Upper lobe of right lung (tissue), 1 donor: ENCODE measurements at places on chromosomes 2 and 18. TPM values are rescaled to one million over a fixed set of nuclear protein-coding genes. Genes with fewer than 3 reads are reported as not detected.

The ALPG gene
- 0.49 TPM for total RNA-seq

The BCL11A gene
- 10.3 TPM for total RNA-seq

The TXNDC2 gene
- total RNA-seq: 0.55 TPM

The LRRTM4 gene
- 0.41 TPM for total RNA-seq

The CHRNA1 gene
- 0.52 TPM for total RNA-seq

The C2orf49 gene
- 18.0 TPM for total RNA-seq

The ARL5A gene
- total RNA-seq: 56.6 TPM

The TDRD15 gene
- not detected for total RNA-seq

The ACMSD gene
- total RNA-seq: not detected

The SH2D6 gene
- total RNA-seq: 1.0 TPM

The NTSR2 gene
- not detected for total RNA-seq

The MDH1B gene
- 0.26 TPM for total RNA-seq

The SERPINB4 gene
- not detected for total RNA-seq

The BCL2 gene
- 17.3 TPM for total RNA-seq

The SNED1 gene
- total RNA-seq: 38.4 TPM

The IL1RN gene
- 41.7 TPM for total RNA-seq

The INHBB gene
- 12.3 TPM for total RNA-seq

GRCh38 chr2:19881221-19881907, 20.4 kb downstream of the TTC32 start:
- no peak for DNase-seq

DNA sequence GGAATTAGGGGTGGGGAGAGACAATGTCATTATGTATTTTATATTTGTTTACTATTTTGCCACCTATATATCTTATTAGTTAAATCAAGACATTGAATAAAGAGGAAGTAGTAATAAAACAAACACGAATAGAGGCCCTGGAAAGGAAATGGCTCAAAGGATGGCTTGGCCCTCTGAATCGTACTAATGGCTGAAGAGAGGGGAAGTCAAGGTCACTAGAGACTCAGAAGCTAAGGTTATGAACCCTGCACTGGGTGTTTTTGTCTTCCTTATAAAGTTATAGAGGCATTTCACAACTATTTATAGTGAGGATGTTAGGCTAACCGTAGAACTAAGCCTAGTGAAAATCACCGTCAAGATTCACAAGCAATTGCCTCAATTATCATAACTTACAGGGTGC, 685.9 kb downstream of the ARHGAP15 start:
- no peak for DNase-seq

DNA sequence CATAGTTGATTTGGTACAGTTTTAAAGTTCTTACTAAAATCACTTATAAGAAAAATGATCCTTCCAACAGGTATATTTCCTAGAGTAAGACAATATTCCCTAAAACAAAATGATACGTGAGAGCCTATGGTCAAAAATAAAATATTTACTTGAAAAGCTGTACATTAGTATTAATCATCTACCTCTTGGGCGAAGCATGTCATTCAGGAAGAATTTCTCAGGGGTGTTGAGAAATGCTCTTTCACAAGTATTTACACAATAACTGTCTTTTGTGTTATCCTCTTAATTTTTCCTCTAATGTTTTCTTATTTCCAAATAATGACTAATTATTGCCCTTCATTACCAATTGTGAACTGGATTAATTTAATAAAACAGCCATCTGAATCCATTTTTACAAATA, 466.3 kb downstream of the SATB2 start:
- no peak for DNase-seq

GRCh38 chr2:178550352-178550751, 70.1 kb downstream of the PLEKHA3 start:
- no peak for DNase-seq

- DNase-seq: no peak
Observed at GRCh38 chr18:58870130-58870529, 5.5 kb downstream of the ZNF532 start.

DNA sequence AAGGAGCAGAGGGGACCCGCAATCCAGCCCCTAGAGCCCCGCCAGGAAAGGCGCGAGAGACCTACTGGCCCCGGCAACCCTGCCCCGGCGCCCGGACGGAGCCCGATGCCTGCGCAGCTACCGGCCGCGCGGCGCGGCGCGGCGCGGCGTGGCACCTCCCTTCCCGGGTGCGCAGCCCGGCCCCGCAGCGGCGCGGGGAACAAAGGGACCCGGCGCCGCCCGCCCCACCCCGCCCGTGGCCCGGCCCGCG, 307 bp downstream of the CDH2 start:
- no peak for DNase-seq

DNA sequence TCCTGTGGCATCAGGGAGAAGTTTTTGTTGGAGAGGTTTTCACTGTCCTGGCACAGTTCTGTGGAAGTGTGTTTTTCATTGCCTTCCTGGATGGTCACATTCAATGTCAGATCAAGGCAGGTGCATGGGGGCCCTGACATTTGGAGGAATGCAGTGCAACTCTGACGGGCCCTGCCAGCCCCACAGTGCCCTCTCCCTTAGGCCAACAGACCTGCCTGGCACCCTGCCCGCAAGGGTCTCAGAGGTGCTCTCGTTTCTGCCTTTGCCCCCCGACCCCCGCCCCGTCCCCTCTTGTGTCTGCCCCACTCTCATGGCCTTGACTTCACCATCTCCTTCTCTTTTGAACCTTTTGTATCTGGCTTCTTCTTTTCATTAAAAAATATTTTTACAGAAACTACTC, 257.2 kb upstream of the HDAC4 start:
- no peak for DNase-seq

DNA sequence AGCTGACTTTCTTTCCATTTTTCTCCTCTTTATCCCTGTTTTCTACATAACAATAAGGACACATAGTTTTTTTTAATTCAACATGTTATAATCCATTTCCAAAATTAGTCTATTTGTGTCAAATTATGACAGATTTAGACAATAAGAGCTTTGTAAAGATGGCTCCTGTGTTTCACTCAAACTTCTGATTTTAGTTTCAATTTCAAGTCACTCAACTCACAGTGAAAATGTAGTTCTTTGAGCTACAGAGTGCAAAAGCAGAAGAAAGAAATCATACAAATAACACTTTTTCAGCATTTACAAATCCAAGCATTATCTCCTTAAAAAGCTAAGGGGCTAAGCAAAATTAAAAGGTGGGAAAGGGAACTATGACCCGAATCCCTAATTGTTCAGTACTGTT, 340.7 kb upstream of the TRIB2 start:
- no peak for DNase-seq

DNA sequence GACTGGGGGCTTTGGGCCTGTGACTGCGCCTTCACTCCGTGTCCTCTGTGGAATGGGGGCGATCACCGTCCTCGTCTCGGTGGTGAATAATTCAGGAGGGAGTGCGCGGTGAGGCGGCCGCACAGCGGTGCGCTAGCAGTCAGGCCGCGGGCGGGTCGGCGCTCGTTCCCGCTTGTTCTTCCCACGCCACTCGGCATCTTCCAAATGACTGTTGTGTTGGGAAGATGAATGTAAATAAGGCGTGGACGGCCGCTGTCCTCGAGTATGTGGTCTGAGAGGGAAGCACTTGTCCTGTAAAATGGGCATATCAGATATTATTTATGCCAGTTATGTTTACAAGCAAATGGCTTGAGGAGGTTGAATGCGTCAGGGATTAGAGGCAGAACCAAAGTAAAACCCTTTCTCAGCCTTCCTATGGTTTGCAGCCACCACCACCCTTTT, 608 bp upstream of the VPS4B start:
- no peak for DNase-seq

- DNase-seq: no peak
Observed at GRCh38 chr2:99949963-99950362, 192.4 kb downstream of the AFF3 start.

- DNase-seq: no peak
Observed at GRCh38 chr2:109508556-109508955, 105.2 kb downstream of the SEPTIN10 start.

GRCh38 chr2:240553956-240554480, 3.8 kb downstream of the ANKMY1 start:
- DNase-seq: no peak

GRCh38 chr2:82215212-82215611, 1910.7 kb upstream of the LRRTM1 start:
- peak; percentile 28 for DNase-seq

DNA sequence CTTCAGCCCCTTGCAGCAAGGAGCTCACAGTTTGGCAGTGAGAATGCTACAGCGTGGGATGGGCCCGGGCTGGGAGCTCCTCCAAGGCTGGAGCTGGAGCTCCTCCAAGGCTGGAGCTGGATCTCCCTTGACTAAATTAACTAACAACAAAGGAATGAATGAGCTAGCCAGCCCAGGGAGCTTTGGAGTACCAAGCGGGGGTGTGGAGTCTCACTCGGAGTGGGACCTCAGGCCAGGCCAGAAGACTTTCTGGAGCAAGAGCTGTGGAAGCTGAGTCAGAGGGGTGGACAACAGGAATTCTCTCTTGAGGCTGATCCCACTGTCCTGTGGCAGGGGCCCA, 244.7 kb upstream of the HS6ST1 start:
- DNase-seq: no peak

GRCh38 chr2:24265212-24265611, 90.4 kb downstream of the FAM228A start:
- DNase-seq: no peak

DNA sequence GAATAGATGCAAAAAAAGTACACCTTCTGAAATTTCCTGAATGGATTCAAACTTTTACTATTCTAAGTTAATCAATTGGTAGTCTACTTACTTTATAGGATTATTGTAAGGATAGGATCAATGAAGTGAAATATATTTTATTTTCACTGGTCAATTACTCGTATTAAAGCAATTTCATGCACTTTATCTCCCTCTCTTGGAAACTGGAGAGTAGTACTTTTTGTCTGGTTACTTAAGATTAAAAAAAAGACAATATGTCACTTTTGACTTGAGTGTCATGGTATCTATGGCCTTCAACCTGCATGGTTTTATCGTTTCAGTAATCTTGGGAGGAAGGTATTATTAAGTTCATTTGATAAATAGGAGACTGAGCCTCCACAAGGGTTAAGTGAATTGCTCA, 1.0 kb upstream of the KYNU start:
- DNase-seq: no peak

DNA sequence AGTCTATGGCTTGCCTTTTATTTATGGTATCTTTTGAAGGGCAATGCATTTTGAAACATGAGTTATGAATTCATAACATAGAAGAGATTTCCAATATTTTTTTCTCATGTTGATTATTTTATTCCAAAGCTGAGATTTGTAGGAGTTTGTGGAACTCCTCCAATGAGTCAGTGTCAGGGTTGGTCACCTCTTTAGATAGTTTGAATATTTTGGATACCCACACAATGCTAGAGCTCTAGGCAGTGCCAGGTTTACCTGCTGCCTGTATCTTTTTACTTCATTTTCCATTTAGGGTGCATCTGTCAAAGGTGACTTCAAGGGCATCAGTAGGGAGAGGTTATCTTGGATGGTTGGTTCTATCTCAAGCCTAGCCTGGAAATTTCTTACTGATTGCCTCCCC, 152.7 kb downstream of the CERS6 start:
- no peak for DNase-seq

- no peak for DNase-seq
Observed at GRCh38 chr2:236281423-236281822, 17.2 kb upstream of the ASB18 start.

DNA sequence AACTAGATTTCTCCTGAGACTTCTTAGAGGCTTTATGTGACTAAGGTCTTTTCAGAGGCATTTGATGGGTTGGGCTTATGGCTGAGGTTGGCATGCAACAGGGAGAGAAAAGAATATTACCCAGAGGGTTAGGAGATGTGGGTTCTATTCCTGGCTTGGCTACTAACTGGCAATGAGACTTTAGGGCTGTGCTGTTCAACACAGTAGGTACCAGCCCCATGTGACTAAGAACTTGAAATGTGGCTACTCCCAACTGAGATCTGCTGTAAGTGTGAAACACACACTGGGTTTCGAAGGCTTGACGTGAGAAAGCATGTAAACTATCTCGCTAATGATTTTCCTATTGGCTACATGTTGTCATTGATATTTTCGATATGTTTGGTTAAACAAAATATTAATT, 324.9 kb upstream of the SLC14A2 start:
- DNase-seq: no peak

- DNase-seq: no peak
Observed at GRCh38 chr2:2638547-2639220, 307.6 kb upstream of the MYT1L start.

GRCh38 chr2:142082368-142082767, 48.4 kb downstream of the LRP1B start:
- DNase-seq: no peak

DNA sequence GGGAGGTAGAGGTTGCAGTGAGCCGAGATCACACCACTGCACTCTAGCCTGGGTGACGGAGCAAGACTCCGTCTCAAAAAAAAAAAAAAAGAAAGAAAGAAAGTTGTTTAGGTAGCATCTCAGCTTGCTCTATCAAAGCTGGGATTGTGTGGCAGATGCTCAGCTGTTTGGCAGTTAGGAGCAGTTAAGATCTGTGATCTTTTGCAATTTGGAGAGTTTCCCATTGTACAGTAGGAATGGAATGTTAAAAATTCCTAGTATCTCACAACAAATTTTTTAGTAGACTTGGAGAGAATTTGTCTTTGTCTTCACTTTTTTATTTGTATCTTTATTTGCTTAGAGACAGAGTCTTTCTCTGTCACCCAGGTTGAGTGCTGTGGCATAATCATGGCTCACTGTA, 122.9 kb upstream of the UNC80 start:
- no peak for DNase-seq

- no peak for DNase-seq
Observed at GRCh38 chr2:42249284-42249683, 80.1 kb downstream of the EML4 start.

DNA sequence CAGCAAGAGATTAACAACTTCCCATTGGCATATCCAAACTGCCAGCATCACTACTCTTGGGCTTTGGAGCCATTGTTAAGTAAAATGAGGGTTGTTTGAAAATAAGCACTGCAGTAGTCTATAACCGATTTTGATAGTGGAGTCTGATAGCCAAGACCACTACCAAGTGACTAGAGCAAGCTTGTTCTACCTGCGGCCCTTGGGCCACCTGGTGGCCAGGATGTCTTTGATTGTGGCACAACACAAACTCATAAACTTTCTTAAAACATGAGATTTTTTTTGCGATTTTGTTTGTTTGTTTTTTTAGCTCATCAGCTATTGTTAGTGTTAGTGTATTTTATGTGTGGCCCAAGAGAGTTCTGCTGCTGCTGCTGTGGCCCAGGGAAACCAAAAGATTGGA, 11.0 kb downstream of the UBE2E3 start:
- no peak for DNase-seq

DNA sequence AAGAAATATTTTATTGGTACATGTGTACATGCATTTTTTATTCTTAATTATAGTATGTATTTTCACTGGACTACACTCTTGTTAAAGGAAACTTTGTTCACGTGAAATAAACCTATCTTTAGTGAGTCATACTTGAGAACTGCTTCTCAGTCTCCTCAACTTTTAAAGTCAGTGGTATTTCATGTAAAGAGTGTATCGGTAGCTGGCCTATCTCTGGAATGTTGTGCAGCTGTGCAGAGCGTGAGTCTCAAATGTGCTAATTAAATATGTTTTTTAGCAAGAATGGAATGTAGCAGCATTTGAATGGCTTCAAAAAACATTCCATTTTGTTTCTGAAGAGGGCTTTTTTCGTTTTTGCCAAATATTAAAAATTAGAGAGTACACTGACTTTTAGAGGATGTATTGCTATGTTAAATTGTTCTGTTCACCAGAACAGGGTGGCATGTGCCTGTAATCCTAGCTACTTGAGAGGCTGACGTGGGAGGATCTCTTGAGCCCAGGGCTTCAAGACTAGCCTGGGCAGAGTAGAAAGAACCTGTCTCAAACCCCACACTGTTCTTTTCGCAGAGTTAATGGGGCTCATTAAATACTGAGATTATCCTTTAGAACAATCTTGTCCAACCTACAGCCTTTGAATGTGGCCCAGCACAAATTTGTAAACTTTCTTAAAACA, 14.3 kb downstream of the SPTBN1 start:
- DNase-seq: no peak

GRCh38 chr2:95761556-95761955, 169.8 kb downstream of the TRIM43 start:
- no peak for DNase-seq
